COR-L47 (cell line): ENCODE measurements at places on chromosomes 7 and 10.
A peak's percentile ranks its signal among the peaks of the same experiment; 100 is the strongest.

- no peak for DNase-seq
These were observed 309.7 kb downstream of the TYW1 start for GRCh38 chr7:67306331-67306730.

- no peak for DNase-seq
These were observed 192.6 kb downstream of the TNS3 start for GRCh38 chr7:47389171-47389922.

- DNase-seq, result peak; percentile 58
These were observed 17.8 kb downstream of the CDHR3 start for GRCh38 chr7:105980645-105981396.

DNA sequence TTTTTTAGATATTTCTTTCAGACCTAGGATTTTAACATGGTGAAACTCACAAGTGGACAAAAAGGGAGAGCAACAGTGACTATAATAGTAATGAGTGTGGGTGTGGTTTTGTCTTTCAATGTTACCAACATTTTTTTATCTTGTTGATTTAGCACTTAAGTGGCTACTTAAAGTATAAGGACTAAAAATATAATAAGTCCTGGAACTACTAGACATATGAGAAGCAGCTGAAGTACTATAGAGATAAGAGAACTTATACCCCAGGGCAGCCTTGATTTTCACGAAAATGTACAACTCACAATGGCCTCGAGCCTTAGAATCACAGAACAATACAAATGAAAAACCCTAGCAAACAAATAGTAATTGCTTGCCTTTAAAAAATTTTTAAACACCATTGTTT is 1151.8 kb downstream of the TYW1 start:
- no peak for DNase-seq

GRCh38 chr7:113408999-113409398 is 290.6 kb upstream of the SMIM30 start:
- DNase-seq, result no peak
